ENCODE measurements at places on chromosomes 5 and 9.
A peak's percentile ranks its signal among the peaks of the same experiment; 100 is the strongest.

- no peak for DNase-seq
These were observed 32.7 kb upstream of the COL15A1 start for GRCh38 chr9:98911042-98911441.

DNA sequence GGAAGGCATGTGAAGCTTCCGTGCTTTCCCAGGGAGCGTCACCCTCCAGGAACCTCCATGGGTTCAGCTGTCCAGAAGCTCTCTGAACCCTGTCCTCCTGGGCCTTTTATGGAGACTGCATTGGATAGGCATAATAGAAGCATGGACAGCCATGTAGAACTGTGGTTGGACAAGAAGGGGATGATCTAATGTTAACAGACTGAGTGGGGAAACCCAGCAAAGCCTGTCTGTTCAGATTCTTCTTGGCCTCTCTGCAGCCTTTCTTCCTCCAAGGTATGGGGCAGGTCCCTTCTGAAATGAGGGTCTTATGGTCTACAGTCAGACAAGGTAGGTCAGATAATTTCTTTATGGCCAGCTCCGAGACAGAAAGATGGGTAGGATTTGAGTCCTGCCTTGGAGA, 59.1 kb upstream of the CTNNA1 start:
- no peak for DNase-seq

GRCh38 chr5:91007780-91008402, 375.2 kb downstream of the ARRDC3 start:
- DNase-seq = no peak

GRCh38 chr5:57532513-57533497, 50.2 kb upstream of the ACTBL2 start:
- peak; percentile 14 for DNase-seq

DNA sequence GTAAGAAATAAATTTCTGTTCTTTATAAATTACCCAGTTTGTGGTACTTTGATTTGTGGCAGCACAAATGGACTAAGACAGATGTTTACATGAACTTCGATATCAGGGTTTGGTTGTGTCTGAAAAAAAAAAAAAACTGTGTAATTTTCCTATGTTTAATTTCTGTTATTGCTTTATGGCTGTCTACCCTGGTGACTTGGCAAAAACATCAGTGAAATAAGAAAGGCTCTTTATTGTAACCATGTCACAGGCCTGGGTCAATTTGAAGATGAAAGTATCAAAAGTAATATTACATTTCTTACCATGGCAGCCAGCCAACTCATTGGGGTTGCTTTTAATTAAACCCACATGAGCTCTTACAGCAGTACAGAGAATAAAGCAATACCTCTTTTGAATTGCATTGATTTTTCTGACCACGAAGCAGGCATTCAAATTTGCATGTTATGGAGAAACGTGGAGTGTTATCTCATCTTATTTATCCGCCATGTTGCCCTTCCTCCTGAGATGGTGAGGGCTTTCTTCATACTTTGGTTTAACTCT, 20.6 kb upstream of the SV2C start:
- DNase-seq = no peak

- no peak for DNase-seq
These were observed 337.5 kb downstream of the ZSWIM6 start for GRCh38 chr5:61669531-61669930.

DNA sequence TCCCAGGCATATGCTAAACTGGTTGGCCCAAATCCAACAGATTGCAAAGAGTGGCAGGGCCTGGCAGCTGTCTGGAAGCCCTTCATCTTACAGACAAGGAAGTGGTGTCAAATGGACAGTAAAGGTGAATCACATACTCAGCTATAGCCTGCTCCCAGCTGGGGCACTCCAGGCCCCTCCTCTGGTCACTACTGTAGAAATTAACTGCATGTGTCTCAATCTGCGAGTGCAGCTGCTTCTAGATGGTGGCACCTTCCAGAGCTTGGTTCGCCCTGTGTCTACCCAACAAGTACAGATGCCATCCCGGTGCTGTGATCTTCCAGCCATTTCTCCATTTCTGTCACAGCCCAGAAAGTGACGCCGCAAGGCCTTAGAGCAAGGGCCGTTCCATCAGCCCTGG, 50.2 kb downstream of the OTULIN start:
- DNase-seq = no peak

DNA sequence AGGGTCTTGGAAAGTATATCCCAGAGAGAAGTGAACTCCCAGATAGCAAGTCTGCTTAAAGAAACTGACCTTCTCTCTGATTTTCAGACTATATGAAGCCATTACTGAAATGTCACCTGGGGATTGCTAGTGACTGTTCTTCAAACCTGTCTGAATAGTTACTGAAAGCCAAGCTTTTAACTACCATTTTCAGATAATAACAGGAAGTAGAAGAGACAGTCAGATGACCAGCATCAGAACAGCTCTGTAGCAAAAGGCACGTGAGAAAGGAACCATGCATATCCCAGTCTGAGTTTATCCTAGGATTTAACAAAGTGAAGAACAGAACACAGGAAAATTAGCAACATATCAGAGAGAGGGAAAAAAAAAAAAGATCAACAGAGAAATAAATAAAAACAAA, 74.9 kb upstream of the SELENOP start:
- no peak for DNase-seq

DNA sequence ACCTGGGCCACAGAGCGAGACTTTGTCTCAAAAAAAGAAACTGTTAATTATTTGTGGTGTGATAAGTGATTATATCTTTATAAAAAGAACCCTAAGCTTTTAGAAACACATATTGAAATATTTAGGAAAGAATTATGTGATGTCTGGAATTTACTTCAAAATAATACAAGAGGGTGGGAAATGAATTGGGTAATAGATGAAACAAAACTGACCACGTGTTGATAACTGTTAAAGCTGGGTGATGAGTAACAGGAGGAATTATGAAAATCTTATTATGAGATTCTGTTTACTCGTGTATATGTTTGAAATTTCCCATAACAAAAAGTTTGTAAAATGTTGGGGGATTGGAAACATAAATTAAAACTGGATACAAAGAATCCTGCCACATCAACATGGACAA, 33.0 kb upstream of the PPP2CA start:
- DNase-seq = no peak

GRCh38 chr5:36298552-36298951, 3.1 kb downstream of the RANBP3L start:
- no peak for DNase-seq

GRCh38 chr5:72110394-72111013, 3.2 kb downstream of the MAP1B start:
- no peak for DNase-seq

GRCh38 chr5:103929338-103930013, 366.9 kb upstream of the NUDT12 start:
- DNase-seq = no peak

DNA sequence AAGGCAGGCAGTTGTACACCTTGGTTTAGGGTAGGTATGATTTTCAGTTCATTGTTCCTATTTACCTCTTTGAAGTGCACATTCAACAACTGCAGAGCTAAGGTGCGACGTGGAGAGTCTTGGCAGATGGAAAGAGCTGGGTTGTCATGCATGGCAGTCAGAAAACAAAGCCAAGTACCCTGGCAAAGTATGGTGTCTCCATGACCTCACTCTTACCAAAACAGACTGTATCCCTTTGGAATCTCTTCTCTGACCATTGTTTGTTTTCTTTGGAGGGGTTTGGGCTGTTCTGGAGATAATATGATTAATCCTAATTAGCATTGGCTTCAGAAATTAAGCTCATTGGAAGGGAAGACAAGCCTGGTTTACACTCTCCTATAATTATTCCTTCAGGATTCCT, 665.7 kb downstream of the DNAH5 start:
- no peak for DNase-seq

DNA sequence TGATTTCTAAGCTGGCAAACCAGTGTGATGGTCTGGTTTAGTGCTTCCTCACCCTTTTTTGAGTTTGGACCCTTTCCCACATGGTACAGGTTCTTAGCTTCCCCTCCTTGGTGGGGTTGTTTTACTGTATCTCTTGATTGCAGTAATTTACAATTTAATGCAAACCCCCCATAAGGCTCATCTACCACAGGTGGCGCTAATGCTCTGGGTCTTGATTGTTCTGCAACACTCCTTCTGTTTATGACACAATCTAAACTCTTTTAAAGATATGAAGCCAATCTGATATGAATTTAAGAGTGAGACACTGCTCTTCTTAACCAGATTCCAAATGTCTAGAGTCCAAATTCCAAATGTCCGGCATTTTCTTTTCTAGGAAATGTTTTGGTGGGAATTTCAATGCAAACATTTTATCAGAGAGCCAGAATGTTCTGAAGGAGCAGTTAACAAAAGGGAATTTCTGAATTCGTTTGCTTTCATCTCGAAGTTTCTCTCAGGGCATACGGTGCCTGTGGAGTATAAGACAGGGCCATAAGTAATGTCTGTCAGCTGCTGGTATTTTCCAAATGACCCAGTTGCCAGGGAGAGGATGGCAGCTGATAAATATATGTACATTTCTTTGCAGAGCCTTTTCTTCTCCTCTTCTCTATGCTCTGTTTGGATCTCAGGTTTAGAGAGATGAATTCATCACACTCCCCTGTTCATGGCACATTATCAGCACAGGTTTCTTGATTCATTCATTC, 246.8 kb downstream of the ARHGAP26 start:
- DNase-seq = peak; percentile 21

DNA sequence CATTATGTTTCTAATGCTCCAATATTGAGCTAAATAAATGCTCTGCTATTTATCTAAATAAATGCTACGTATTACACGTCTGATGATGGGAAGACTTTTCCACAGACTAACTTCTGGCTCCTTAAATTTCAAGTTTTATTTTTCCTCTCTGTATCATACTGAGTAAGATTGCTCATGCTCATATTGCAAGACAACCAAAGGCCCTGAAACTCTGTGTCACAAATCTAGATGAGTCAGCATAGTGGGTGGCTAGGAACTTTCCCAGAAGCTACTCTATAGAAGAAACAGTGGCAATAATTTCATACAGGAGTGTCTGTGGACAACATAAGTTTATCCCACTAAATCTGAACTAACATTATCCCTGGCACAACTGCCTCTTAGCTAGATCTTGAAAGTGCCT, 53.0 kb upstream of the RFX3 start:
- peak; percentile 14 for DNase-seq

- no peak for DNase-seq
These were observed 116.5 kb downstream of the GDNF start for GRCh38 chr5:37723162-37723961.

DNA sequence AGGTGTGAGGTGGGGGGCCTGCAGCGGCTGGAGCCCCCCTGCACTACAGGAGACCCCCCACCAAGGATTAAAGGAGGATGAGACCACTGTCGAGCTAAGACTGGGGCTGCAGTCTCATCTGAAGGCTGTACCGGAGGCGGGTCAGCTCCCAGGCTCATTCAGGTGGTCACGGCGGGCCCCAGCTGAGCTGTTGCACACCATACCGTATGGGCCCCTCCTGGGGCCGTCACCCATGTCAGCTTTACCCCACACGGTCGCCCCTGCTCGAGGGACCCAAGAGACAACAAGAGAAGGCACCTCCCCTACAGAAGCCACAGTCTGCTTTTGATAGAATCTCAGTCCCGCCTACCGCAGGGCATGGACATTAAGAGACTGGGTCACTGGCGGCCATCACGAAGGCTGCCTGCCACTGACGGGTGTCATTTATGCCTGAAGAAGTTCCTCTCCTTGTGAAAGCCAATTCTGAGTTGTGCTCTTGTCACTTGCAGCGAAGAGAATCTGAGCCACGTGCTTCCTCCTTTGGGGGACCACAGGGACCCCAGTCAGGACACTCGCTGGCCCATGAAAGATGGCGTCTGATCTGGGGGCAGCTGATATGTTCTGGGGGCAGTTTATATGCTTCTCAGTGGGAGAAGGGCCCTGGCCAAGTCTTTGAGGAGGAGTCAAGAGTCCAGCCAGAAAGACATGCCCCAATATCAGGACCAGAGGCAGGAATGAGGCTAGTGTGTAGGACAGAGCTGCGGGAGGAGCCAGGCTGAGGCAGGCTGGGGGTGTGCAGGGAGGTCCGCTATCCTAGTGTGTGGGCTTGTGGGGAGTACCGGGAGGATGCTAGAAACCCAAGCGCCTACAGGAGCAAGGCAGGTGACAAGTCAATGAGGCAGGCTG, 102.4 kb downstream of the ZNF354C start:
- no peak for DNase-seq

DNA sequence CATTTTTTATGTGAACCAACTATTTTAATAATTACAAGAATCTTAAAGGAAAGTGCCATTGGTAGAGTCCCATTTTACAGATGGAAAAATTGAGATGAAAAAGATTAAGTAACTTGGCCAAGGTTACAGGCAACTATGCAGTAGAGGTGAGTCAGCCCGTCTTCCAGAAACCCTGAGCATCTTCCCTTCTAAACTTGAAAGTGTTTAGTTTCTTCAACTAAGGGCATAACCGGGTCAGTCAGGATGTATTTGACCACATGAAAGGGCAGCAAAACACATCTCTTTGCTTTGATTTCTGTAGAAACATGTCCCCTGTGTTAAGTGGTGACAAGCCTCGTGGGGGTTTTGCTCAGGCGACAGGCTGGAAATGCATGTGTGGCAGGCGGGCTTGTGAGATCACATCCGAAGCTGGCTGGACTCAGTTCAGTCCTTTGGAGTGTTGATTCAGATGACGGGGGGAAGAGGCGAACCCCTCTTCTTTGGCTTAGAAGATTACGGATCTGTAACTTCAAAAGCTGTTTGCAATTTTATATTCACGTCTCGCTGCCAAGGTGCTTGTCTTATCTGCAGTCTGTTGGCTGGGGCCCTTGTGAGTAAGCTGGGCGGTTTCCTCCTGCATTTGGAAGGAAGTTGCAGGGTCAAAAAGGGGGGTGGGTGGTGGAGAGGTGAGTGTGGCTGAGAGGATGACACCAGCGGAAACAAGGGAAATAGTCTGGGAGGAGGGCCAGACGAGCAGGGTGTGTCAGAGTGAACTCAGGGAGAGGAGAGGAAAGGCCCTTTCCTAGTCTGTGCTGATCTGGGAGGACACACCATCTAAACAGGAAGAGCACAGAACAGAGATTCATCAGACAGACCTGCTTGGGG, 78.9 kb upstream of the RPS23 start:
- DNase-seq = no peak

- DNase-seq = no peak
These were observed 195.9 kb downstream of the RFK start for GRCh38 chr9:76198336-76198735.

DNA sequence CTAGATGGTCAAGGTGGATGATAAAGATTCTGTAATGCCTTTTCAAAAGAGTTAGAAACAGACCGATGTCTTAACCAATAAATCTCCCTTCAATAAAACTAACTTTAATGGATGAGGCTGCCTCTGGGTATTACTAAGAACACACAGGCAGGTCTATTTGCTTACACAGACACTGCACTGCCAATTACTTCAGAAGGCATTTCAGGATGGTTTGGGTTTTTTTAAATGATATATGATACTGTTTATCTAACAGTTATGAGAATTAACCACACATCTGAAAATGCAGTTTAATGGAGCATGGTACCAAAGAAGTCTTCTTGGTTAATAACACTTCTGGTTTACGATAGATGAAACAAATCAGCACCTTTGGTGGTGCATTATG, 367.9 kb upstream of the GRAMD2B start:
- DNase-seq = no peak

All from hepatic stellate cell (primary cell).